OCI-M1 (cell line): ENCODE measurements at places on chromosomes 6 and 20.

- peak; percentile 82 for DNase-seq
Observed at GRCh38 chr20:6588296-6588695, 179.2 kb upstream of the BMP2 start.

DNA sequence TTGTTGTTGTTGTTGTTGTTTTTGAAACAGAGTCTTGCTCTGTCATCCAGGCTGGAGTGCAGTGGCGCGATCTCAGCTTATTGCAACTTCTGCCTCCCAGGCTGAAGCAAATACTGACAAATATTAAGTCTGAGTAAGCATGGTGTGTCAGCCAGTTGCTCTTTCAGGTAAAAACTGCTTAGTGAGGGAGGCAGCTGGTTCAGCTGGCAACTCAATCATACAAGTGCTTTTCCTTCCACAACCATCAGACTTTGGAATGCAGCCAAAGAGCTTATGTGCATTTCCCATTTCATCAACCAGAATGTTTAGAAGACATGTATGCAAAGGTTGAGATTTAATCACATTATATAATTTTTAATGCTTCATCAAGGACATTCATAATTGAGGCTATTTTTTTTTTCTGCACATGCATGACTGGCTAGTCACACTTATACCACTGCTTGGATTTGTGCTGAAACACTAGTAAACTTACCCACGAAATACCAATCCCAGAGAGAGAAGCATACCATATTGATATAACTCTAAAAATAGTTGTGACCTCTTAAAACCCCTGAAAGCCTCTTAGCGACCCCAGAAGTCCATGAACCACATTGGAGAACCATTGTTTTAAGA is 56.0 kb downstream of the CLIC5 start:
- DNase-seq = peak; percentile 59

DNA sequence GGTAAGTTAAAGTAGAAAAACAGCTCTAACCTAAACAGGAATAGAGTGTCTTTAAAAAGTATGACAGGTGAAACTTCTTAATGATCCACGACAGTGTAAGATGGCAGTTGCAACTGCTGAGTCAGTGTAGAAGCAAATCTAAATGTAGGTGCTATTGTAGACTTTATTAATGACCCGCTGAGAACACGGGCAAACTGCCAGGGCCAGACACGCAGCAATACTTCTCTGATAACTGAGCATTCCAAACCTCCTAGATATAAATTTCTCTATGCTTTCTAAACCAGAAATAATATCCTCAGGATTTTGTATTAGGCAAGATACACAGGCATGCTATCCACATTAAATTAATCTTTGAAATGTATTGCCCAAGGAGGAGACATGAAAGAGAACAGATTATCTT is 1076.4 kb downstream of the HACE1 start:
- DNase-seq = peak; percentile 34

DNA sequence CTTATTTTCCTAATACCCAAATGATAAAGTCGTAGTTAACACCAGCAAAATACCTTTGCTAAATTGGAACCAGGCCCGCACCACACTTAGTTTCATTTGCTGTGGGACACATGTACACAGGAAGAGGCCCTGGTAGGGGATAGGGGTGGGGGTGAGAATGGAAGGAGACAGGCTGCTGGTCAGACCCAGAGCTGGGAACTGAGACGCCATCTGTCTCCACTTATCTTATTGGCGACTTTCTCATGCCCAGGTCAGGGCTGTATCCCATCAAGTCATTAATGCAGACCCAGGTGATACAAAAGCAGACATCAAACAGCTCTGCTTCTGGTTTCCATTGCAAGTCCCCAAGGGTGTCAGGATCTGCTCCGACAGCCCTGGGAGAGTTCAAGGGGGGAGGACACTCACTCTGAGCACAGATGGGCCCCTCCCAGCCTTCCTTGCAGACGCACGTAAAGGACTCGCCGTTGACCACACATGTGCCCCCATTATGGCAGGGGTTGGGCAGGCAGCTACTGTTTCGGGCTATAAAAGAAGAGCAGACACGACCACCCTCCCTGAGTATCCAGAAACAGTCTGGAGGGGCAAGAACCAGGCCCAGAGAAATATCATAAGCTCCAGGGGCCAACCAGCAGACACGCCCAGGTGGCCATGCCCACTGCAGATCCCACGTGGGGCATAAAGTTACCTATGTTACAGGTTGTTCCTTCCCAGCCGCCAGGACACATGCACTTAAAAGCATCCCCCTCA is 29.2 kb downstream of the JAG1 start:
- no peak for DNase-seq
